Cerebellum (tissue), 4 donors: ENCODE measurements at places on chromosomes 7 and 10. TPM values are rescaled to one million over a fixed set of nuclear protein-coding genes. Genes with fewer than 3 reads are reported as not detected.

The CLCN1 gene
- not detected for total RNA-seq

The SOSTDC1 gene
- 2.4 TPM for total RNA-seq

The CYP26C1 gene
- 9.5 TPM for total RNA-seq

The EIF4EBP2 gene
- total RNA-seq, result 63.2 TPM

The OR2A12 gene
- total RNA-seq, result not detected

DNA sequence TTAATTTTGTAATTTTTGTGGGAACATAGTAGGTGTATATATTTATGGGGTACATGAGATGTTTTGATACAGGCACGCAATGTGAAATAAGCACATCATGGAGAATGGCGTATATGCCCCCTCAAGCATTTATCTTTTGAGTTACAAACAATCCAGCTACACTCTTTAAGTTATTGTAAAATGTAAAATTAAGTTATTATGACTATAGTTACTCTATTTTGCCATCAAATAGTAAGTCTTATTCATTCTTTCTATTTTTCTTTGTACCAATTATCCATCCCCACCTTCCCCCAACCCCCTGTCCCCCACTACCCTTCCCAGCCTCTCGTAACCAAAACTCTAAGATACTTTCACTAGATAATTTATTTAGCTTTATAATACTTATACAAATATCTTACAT lies 7.8 kb upstream of the PNPLA8 start:
- DNase-seq, result no peak

GRCh38 chr7:5525271-5526099 lies 101.9 kb upstream of the TNRC18 start:
- no peak for DNase-seq

DNA sequence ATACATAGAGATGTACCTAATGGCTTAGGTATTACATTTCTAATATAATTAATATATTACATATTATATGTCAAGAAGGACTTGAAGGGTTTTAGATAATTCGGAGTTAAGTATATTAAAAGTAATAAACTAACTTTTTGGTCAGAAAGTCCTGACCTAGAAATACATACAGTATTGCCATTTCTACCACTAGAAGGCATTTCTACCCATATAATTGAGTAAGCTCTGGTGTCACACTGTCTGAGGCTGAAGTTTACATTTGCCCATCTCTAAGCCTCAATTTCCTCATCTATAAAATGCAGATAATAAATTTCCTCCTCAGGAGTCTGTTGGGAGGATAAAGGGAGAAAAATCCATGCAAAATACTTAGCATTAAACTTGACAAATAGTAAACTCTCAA lies 7.1 kb downstream of the FKBP14 start:
- no peak for DNase-seq

DNA sequence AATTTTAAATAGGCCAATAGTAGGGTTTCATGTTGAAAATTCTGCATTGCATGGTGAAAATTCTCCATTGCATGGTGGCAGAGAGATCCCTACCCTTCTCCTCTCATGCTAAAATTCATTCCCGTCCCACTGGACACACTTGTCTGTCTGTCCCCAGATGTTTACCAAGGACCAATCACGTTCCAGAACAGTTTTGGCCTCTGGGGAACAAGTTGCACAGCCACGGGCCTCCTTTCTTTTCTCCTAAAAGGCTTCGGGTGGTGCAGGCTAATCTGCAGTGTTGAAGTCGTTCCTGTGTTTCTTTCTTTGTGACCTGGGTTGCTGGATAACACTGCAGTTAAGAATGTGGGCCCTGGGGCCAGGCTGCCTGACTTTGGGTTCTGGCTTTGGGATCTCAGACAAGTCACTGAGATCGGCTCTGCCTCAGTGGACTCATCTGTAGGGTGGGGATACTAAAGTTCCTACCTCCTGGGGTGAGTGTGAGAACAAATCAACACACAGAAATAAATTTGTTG lies 113.1 kb upstream of the FAM204A start:
- no peak for DNase-seq

GRCh38 chr7:152145853-152146466 lies 120.5 kb downstream of the GALNT11 start:
- DNase-seq, result peak; percentile 39

DNA sequence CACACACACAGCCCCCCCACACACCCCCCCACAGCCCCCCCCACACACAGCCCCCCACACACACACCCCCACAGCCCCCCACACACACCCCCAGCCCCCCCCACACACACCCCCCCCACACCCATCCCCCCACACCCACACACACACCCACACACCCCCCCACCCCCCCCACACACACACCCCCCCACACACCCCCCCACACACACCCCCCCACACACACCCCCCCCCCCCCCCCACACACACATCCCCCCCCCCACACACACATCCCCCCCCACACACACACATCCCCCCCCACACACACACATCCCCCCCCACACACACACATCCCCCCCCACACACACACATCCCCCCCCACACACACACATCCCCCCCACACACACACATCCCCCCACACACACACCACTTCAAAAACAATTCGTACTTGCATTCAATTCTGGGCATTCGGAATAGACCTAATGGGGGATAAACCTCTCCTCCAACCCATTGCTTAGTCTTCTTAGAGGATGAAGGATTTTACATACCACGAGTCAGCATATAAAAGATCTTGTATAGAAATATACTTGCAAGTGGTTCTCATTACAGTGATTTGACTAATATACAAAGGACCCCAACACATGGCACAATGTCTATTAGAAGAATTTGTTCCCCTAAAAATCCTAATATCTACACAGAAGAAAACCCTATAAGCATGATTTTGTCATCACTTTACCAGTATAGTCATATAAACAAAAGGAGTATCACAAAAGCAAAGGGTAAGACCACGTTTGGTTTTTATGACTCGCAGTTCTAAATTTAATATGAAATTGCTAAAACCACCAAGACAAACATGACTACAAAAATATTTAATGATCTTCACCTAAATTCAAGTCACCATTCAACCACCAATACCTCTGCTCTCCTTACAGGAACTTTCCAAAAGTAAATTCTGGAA lies 80.9 kb downstream of the DIP2C start:
- no peak for DNase-seq

DNA sequence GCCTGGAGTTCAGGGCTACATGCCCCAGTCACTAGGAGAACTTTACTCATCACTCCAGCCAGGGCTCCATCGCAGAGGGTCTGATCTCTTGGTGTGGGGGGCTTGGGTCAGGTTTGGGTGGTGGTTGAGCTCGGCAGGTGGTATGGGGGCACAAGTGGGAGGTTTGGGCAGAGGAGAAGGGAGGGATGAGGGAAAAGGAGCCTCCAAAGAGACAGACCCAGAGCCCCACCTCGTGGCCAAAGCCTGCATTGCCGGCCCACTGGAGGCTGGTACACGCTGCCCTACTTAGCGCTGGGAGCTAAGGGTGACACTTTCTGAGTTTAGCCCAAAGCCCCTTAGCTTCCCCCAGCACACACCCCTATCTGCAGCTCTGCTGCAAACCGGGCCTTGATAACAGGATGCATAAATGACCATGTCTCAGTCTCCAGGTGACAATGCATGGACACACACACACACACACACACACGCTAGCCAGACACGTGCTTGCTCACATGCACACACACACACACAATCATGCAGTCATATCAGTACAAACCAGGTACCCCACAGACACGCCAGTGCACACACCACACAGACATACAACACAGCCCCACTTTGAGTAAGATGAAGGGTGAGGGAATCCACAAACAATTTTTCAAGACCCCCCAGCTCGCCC lies 14.7 kb downstream of the LZTS2 start:
- DNase-seq, result peak; percentile 83

DNA sequence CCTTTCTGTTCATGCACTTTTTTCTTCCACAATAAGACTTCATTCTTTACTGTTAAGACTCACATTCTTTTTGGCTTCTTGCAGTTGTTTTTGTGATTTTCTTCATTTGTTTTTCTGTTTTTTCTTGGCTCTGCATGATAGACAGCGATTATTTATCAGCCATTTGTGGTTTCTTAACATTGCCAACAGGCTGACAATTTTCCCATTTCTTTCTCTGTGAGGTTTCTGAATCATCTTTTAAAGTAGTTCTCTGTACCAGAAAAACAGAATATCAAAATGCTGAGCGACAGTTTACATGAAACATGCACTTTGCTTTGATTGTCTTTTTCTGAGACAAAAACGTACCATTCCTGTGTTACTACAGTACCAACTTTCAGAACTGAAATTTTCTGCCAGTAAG lies 334.2 kb upstream of the MAGI2 start:
- DNase-seq, result no peak

DNA sequence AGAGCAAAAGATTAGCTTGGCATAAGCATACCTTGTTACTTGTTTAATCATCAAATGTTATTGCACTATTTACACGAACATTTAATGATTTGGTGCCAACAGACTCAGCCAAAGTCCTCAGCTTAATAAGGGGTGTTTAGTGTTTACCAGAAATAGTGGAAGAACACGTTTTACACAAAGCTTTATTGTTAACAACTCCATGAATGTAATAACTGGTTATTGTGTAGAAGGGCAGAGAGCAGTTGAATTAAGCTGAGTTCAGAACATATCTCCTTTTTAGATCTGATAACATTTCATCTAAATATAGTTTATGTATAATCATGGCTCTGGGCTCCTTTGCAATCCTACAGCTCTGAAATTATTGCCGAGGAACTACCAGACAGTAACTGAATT lies 99.1 kb downstream of the CABCOCO1 start:
- DNase-seq, result no peak

DNA sequence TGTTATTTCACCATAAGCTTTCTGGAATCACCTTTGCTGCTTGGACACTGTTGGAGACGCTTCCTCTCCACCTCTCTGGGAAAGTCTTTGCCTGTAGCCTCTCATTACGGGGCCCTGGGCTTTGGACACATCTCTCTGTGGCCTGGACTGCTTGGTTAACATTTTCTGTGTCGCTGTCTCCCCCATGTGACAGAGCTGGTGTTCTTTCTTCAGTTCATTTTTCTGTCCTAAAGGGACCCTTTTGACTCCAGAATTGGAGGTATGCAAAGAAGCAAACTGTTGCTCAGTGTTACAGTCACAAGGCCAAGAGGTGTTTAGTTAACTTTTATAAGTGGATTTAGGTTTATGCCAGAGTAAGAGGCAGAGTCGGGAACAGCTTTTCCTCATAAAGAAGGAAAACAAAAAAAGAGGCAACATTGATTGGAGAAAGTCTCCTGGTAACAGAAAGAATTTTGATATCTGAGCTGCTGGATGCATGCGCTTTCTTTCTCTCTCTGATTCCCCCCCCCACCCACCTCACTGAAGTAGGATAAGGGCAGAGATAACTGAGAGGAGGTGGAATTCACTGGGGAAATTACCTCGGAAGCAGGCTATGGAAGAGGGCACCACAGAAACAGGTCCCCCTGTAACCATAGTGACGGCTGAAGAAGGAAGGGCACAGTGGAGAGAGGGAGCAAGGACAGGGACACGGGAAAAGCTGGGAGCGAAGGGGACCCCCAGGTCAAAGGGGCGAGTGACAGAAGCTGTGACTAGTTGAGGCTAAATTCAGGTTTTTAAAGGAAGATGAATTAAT lies 57.8 kb downstream of the LGI1 start:
- DNase-seq, result no peak

DNA sequence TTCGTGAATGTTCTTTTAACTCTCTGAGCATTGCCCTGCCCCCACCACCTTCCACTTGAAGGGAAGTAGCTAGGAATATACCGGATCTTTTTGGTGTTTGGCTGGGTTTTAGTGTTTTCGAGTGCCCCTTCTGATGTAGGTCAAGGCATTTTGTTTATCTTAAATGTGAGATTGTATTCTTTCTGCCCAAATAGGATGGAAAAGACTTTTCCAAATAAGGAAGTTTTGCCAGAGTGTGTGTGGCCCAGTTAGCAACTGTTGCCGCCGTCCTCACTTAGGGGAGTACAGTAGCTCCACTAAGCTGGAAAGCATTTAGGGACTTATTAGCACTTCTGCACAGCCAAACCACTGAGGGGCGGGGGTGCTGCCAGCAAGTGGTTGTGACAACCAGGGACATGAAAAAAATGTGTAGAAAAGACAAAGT lies 29.8 kb upstream of the VCL start:
- DNase-seq, result no peak

- DNase-seq, result no peak
These were observed 18.5 kb upstream of the FXYD4 start for GRCh38 chr10:43352951-43353350.

DNA sequence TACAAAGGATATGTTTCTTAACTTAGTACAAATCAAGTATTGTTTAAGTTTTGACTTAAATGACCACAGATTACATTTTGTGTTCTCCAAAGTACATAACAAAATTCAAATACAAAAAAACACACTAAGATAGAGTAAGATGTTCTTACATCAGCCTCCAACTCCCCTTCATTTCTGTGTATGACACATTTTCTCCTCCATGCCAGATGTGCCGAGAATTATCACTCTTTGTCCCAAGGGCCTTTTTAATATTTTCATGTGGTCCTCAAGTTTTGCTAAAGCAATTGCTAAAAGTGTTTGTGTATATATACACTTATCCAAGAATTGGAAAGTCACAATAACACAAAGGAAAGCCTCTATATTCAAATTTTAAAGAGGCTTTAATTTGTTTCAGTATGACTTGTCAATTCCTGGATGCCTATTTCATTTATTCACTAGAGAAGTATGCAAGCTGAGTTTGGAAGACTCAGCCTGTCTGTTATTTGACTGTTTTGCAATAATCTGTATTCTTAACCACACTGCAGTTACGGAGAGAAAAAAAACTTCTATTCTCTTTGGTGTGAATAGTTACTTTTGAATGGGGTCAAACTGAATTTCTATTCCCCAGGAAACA lies 586.4 kb upstream of the SEMA3D start:
- no peak for DNase-seq

- DNase-seq, result no peak
These were observed 84.5 kb downstream of the RNF32 start for GRCh38 chr7:156725073-156725472.

- DNase-seq, result no peak
These were observed 75.8 kb upstream of the MRLN start for GRCh38 chr10:59829024-59829423.

GRCh38 chr7:30750683-30751650 lies 968 bp upstream of the INMT start:
- peak; percentile 44 for DNase-seq

DNA sequence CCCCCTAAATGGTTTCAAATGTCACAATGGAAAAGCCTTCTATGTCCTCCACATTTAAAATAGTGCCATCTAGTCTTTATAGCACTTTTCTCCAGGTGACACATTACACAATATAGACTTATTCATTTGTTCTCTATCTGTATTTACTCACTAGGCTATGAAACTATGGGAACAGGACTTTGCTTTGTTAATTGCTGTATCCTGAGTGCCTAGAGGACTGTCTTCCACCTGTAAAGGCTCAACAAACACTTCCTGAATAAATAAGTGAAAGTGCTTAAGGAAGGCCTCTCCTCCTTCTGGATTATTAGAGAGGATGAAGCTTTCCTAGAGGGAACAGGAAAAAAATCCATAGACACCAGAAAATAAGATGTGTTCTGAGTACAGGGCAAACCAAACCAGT lies 397.6 kb upstream of the LRRN3 start:
- no peak for DNase-seq
